Aorta (tissue), 5 donors: ENCODE measurements at places on chromosomes 12 and 14.

DNA sequence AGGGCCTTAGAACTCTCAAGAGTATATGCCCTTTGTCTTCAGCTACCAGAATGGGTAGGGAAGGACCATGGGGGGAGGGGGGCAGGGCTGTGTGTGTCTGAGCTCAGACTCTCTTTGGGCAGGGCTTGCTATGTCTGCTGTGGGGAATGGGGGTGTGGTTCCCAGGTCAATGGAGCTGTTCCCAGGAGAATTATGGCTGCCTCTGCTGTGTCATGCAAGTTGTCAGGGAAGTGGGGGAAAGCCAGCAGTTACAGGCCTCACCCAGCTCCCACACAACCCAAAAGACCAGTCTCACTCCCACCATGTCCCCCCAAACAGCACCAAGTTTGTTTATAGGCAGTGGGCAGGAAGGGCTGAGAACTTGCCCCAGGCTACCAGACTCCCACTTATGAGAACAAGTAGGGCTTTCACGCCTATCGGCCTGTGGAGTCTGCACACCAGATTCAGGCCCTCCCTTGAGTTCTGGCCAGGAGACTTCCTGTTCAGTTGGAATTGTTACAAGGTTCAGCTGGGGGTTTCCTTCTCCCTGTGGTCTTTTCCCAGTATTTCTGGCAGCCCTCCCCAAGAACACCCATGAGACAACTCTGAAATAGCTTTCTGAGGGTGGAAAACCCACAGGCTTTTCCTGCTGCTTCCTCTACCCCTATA, 6.1 kb upstream of the SERPINA11 start:
- no peak for DNase-seq

DNA sequence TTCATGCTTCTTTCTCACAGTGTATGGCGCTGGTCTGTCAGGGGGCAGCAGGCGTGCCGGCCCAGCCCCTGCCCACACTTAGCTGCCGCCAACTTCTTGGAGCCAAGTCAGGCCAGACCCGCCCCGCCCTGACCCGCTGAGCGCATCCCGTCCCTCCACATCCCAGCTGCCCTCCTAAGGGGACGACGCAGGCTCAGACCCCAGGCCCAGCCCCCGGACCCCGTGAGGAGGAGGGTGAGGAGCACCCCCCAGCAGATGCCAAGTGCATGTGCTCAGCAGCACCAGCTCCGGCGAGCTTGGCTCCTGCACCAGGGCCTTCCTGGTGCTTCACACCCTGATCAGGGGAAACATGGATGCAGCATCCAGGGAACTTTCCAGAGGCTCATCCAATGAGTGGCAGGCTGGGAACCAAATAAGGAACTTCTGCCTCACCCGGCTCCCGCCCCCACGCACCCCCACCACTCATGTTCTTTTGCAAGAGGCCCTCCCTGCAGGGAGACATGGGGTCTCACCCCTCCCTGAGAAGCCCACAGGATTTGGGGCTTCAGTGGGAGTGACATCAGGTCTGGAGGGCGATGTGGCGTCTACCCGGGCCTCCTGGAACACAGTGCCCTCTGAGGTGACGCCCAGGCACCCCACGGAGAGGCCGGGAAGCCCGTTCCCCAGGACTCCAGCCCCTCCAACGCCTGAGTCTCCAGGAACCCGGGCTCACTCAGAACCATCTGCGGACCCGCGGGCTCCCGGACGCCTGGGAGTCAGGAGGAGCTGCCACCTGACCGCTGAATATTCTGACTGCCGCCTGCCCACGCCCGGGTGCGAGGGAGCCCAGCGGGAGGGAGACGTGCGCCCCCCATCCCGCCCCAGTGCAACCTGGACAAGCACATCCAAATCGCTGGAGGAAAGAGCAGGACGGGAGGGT, 70.0 kb upstream of the GALNT9 start:
- peak; percentile 34 for DNase-seq

DNA sequence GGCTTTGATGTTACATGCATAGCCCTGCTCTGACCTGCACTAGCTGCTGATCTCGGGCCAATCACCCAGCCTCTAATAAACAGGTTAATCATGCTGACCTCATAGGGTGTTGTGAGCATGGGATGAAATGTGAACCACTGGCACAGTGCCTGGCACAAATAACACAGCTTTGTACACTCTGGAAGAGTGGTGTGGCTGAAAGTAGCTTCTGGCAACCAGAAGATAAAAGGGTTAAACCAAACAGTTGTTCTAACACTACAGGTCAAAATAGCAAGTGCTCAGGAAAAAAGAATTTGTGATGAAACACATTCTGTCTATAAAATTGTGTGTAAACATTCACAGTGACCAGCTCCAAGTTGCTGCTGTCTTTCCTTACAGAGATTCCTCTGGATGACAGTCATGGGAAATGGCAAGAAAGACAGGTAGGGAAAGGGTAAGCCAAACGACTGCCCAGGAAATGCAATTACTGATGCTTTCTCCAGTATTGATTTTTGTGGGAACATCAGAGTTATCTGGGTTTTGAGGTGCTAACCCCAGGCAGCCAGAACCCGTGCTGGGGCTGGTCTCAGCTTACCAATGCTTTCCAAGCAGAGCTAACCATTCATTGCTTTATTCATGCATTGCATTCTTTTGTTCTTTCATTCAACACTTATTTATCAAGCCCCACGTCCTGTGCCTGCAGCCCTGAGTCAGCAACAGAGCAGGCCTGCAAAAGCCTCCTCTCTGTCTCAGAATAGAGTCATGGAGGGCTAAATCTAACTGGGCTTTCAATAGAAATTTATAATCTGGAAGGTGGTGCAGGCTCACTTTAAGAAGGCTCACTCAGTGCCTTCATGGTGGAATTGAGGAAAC, 38.1 kb upstream of the CAPRIN2 start:
- DNase-seq = no peak

- DNase-seq = no peak
Measured at GRCh38 chr12:93698307-93699092, 21.3 kb downstream of the CRADD start.

DNA sequence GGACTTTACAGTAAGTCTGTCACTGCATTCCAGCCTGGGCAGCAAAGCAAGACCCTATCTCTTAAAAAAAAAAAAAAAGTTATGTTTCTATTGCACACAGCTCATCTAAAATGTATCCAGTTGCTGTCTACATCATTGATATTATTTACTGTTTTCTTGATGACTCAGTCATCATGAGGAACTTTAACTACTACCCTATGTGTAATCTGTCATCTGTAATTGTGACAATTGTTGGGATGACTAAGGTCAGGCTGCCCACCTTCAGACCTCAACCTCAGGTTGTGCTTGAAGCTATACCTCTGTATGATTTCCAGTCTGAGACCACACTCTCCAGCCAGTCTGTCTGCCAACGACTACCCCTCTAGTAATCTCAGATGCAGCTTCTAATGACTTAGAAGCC, 15.3 kb downstream of the PPP1R13B start:
- DNase-seq = no peak

- no peak for DNase-seq
Measured at GRCh38 chr12:5176036-5176435, 132.4 kb downstream of the KCNA5 start.

- no peak for DNase-seq
Measured at GRCh38 chr14:70962935-70963334, 55.7 kb downstream of the PCNX1 start.

GRCh38 chr12:113070117-113070906, 13.8 kb downstream of the DTX1 start:
- no peak for DNase-seq

GRCh38 chr12:25752710-25753309, 199.7 kb upstream of the LMNTD1 start:
- DNase-seq = no peak

GRCh38 chr14:58830121-58830520, 192.4 kb downstream of the DACT1 start:
- DNase-seq = no peak

DNA sequence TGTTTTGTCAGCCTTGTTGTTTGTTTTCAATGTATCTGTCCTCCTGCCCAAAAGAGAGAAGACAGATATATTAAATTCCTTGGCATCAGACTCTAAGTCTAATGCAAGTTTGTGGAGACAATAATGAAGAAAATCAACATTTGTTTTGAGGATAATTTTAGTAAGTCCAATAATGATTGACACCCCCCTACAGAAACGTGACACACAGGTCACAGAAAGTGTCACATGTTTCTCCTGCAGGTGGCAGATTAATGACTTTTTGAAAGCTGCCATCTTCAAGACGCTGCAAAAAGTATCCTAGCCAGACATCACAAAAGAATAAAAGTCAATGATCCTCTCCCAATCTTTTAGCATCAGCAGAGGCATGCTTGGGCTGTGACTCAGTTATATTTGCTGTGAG, 378.8 kb upstream of the TMPO start:
- no peak for DNase-seq

- DNase-seq = no peak
Measured at GRCh38 chr14:96085369-96085768, 46.2 kb downstream of the C14orf132 start.

DNA sequence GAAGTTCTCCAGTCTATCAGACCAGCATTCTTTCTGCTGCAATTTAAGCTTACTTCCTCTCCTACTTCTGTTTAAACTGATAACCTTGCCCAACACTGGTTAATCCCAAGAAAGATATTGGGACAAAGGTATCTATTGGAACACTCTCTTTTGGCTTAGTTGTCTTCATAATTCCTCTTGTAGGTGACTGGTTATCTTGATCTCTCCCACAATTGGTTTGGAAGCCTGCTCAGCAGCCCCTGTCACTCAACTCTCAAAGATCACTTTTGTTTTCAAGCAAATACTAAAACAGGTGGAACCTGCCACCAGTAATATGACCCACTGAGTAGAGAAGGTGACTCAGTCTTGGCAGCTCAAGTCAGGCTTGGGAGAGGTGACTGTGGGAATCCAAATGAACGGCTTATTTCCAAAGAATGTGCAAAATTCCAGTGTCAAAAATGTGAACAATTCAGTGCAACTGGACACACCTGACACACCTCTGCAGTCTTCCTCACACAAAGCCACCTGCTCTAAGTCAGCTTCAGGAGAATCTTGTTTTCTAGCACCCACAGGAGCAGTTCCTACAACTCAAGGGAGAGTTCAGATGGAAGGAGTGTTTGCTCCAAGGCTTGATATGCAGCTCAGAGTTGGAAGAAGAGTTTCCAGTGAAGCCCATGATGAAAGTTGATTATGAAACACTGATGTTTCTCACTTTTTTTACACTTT, 83.2 kb upstream of the SLC38A2 start:
- no peak for DNase-seq

DNA sequence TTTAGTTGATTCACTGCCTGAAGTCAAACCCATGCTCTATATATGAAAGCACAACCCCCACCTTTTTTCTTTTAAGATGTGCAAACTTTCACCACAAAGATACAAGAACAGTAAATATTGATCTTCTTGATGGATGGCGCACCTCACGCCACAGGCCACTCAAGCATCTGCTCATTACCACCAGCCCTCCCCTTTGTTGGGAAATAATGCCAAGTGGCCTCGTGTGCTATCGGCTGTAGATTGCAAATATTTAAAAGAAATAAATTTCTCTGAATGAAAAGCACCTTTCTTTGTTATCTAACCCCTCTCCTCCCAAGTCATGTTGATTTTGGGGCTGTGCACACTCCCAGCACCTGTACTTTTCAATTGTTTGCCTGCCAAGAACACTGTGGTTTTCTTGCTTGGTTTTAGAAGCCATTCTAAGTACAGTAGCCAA, 122.7 kb downstream of the C12orf42 start:
- DNase-seq = no peak

DNA sequence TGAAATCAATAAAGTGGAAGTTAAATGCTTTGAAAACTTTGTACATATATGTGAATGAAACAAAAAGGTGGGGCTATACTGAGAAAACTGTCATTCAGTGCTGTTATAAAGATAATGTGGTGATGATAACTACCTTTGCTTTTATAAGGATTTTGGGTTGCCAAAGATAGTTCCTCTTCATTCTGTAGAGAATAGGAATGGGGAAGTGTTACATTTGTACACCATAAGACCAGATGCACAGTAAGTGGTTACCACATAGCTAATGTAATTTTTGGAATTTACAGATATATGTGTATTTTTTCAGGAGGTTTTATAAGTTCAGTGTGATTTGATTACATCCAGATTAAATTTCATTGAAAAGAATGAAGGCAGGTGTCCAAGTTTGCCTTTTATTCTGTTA, 18.1 kb downstream of the RAB21 start:
- no peak for DNase-seq

GRCh38 chr12:93680006-93680405, 2.8 kb downstream of the CRADD start:
- no peak for DNase-seq

GRCh38 chr12:80717856-80718255, 1.1 kb downstream of the MYF5 start:
- no peak for DNase-seq

DNA sequence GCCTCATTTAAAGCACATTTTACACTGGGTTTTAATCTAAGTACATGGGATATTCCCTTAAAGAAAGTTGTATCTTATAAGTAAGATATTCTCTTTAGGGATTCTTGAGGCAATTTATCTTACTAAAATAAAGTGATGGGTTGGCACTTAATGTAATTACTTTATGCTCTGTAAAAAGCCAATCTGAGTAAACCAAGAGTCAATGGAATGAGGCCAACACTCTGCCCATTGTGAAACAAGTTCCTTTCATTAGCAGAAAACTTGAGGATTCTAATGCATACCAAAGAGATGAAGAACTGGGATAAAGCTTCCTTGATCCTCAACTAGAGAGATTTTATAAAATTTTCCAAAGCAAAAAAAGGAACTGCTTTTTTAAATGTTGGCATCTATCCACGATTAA, 121.2 kb downstream of the METTL25 start:
- DNase-seq = no peak

GRCh38 chr12:45509187-45509586, 220.3 kb upstream of the ARID2 start:
- DNase-seq = no peak

DNA sequence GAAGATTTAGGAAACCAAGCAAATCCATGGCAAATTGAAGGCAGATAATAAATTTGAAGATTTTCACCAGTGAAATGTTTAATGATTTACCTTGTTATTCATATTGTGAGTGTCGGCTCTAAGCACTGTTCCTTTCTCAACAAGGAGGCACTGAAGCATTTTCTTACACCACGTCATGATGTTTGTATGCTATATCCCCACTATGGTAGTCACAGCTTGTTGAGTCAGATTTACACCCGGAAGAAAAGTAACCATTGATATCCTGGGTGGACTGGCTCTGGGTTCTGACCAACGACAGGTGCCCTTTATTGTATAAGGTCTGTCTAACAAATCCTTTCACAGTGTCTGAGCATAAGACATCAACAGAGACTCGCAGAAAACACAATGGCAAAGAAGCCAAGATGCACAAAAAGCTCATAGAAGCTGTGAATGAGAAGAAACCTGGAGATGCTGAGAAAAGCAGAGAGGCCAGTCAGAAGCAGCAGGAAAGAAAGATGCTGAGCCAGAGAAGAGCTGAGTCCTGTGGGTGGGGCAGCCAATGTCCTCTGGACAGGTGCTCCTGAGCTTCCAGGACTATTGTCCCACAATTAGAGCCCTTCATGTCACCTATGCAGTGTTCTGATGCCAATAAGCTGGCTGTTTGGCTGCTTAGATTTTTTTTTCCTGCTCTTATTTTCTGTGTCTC, 49.7 kb upstream of the ARHGAP5 start:
- DNase-seq = no peak

- no peak for DNase-seq
Measured at GRCh38 chr12:129226851-129227250, 373.6 kb downstream of the GLT1D1 start.
